ENCODE measurements at places on chromosomes 1 and 21.

DNA sequence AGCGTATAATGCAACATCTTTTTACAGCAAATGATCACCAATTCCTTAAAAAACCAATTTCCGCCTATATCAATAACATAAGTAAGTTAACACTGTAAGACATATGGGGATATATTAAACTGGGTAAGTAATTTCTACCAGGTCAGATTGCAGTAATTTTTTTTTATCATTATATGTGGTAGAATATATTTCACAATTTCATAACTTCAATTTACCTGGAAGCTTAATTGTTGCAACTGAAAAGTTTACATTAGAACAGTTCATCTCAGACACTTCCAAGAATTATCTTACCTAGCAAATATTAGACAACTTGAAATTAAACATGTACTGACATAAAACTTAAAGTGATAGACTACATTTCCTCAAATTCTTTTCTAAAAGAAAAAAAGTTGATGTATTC is 51.9 kb upstream of the ASPM start:
- DNase-seq: no peak

GRCh38 chr21:44297525-44298290 is 2.1 kb upstream of the PFKL start:
- peak; percentile 75 for DNase-seq

DNA sequence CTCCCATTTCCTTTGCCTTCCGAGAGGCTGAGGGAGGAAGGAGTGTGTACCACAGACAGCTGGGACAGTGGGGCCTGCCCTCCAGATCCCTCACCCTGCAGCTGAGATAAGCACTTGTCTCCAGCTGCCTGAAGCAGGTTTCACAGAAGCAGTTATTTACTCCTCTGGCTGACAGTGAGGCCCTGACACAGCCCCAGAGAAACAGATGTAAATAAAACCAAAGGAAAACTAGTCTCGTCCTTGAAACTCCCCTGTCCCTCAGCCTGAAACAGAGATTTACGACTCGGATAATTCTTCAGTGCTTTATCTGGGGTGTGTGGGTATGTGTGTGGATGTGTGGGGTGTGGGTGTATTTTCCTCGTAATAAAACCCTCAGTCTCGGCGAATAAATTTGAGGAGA is 181.1 kb downstream of the IGSF21 start:
- DNase-seq: no peak

GRCh38 chr1:198683449-198683848 is 44.6 kb downstream of the PTPRC start:
- DNase-seq: no peak

DNA sequence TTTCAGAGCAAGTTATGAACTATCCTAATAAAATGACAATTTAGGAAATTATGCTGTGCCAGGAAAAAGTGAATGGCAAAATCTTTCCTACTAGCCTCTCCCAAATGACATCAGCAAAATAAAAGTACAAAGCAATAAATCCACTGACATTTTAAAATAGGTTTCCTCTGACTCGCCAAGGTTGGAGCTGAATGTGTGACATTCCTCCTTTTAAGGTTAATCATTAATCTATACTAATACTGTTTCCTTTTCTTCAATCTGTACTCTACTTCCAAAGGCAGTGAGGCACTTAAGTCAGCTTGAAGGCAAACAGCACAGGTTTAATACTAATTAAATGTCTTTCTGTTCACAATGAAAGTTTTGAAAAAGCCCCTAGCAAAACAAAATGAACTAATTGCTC is 15.7 kb downstream of the RNF19B start:
- no peak for DNase-seq

GRCh38 chr21:44263768-44264167 is 2.1 kb upstream of the DNMT3L start:
- no peak for DNase-seq

DNA sequence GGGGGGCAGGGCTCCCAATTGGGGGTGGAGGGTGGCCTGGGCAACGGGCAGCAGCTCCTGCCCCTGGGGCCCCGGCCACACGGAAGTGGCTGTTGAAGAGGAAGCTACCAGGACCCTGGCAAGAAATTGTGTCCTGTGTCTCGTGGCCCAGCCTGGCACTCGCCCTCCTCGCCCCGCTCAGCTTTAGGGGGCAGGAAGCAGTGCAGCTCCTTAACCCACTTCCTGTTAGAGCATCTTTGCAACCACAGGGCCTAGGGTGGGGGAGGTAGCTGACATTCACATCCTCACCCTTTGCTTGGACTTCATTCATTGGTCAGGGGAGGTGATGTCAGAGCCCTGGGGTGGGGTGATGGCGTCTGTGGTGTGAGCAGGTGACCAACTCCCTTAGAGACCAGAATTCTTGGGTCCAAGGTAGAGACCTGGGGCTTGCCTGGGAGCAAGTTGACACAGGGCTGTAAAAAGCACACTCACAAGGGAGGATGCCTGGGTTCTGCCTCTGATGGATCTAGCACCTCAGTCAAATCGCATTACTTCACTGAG is at the start of gene ARHGAP30:
TSS of gene ARHGAP30 (minus strand) at position 161 of the 540 bp plus-strand sequence. CDS start 267 bp downstream, outside the sequence.
- no peak for DNase-seq

GRCh38 chr1:183872403-183872802 is 67.5 kb downstream of the RGL1 start:
- DNase-seq: no peak

DNA sequence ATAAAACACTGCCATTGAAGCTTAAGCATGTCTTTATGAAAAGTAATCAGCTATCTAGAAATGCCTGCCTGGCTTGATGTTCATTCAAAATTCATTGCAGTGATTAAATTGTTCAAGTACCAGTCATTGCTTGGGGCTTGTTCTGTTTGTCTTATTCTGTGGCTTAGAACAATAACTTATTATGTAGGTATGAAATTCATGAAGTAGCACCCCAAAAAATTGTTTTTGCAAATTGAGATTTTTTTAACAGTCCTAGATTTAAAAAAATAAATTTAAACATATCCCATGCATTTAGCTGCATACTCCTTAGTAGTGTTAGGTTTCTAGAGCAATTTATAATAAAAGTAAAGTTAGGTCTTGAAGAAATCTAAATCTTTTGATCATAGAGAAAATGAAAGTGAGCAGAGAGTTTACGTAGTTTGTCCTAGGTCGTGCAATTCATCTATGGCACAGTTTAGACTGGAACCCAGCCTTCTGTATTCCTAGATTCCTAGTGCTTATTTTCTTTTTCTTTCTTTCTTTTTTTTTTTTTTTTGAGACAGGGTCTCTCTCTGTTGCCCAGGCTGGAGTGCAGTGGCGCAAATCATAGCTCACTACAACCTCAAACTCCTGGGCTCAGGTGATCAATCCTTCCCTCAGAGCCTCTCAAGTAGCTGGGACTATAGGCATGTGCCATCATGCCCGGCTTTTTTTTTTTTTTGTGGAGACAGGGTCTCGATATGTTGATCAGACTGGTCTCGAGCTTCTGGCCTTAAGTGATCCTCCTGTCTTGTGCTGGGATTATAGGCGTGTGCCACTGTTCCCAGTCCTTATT is 9.3 kb downstream of the MIER1 start:
- no peak for DNase-seq

DNA sequence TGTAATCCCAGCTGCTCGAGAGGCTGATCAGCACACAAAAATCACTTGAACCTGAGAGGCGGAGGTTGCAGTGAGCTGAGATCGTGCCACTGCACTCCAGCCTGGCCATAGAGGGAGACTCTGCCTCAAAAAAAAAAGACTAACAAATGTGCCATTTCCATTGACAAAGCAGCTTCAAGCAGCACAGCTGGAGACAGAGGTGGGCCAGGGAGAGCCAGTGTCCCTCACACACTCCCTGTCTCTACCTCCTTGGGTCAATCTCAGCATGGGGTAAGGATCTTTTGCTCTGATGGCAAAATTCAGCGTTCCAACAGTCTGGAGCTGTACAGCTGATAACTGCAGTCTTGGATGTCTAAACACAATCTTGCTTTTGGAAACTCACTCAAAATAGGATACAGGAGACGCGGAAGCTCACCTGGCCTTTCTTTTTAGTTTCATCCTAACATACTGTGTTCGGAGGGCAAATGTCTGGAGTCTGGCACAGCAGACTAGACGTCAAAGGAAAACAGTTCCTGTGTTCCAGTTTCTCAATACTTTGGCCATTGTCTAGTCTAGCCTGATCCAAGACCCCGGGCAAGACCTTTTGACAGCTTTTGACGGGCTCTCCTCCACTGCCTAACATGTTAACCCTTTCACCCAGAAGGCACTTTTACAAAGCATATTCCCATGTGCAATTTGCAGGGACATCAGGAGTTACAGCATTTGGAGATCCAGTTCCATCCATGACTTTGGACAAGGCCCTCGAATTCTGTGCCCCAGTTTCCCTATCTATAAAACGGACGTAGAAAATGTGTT is 2.9 kb downstream of the RCC2 start:
- no peak for DNase-seq

DNA sequence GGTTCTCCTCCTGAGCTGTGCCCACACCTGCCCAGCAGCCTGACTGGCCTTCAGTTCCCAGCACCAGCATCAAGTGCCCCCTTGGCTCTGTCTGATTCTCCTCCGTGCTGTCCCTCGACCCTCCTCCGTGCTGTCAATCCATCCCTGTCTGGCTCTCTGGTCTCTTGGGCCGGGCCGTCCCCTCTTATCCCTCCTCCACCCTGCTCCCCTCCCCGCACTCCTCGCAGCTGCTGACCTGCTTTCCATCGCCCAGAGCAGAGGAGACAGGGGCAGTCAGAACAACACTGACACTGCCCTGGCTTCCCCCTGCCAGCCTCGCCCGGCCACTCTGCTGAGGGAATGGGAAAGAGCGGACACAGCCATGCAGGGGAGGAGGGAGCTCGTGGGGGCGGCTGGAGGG is 267.4 kb downstream of the CAMTA1 start:
- DNase-seq: no peak

DNA sequence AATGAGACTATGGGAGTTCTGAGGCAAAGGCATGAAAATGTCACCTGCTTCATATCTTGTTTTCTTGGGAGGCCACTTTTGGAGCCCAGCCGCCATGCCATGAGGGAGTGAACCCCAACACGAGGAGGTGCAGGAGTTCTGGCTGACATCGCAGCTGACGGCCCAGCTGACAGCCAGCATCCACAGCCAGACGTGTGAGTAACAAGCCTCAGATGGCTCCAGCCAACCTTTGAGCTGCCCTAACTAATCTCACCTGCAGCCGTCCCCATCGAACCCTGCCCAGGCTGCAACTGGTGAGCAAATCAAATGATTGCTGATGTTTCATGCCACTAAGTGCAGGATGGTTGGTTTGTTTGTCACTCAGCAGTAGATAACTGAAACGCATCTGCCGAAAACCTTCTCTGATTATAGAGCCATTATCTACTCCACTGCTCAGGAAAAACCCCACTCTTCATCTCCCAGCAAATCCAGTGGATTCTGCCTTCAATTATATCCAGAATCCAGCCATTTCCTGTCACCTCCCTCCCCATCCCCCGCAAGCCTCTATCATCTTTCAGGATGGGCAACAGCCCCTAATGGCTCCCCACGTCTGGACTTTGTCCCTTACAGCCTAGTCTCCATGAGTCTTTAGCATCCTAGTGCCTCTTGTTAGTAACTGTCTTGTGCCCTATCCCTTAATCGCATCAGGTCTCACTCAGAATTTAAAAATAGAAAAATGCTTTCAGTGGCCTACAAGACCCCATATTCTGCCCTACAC is 18.5 kb upstream of the RAB4A start:
- no peak for DNase-seq

DNA sequence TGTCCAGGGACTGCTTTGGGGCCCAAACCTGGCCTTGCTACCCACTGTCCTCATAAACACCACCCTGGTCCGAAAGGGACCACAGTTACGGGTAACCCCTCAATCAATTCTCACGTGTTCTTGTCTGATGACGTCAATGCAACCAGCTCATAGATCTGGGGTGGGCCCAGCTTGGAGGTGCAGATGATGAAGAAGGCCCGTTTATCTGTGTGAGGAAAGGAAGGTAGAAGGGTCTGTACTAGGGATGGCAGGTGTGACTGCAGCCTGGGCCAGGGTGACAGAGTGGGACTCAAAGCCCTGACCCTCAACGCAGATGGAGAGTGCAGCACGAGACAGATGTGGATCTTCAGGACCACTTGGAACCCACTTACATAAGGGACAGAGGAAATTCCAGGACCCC is 22.1 kb downstream of the LRRC71 start:
- DNase-seq: no peak

- peak; percentile 53 for DNase-seq
Measured at GRCh38 chr1:26602378-26602959, 72.9 kb downstream of the RPS6KA1 start.

DNA sequence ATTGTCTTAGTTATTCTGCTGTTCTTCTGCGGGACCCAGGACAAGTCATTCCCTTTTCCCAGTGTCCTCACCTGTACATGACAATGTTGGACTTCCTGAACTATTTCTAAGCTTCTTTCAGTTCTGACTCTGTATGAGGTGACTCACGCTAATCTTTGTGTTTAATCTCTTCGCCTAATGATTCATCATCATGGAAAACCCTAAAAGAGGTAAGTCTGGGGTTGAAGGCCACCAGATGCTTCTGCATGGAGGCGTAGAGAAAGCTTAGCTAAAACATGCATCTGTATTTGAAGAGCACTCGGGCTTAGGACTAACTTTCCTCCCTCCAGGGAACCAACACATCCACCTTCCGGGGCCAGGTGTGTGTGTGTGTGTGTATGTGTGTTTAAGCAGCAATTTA is 7.4 kb downstream of the SPRR5 start:
- no peak for DNase-seq

DNA sequence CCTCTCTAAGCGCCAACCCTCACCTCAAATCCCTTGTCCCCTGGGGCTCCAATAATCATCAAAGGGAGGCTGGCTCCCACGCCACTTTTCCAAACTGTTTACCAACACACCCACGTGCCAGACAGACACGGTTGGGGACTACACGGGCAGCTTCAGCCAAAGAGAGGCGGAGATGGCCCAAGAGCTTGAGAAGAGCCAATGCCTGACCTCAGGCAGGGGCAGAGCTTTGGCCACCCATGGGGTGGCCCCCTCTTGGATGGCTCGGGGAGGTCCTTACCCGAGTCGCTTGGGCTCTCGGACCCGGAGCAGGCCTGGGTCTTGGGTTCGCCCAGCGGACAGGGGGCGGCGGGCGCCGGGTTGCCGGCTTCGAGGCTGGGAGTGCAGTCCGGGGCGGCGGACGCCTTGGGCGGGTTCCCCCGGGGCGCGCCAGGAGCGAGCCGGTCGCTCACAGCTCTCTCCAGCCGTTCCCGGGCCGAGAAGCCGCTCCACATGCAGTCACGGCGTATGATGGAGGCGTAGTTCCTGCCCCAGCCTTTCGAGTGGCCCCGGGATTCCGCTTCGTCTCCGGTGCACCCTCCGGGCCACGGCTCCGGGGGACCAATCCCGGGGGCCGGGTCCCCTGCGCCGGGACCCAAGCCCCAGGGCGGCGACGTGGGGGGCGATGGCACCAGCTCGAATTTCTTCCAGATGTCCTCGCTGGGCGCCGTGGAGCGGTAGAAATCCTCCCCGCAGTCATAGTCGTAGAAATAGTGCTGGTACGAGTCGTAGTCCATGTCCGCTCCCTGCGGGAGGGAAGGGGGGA is 854 bp downstream of the MYCL start:
- no peak for DNase-seq

- no peak for DNase-seq
Measured at GRCh38 chr21:14838400-14838799, 226.4 kb downstream of the NRIP1 start.

GRCh38 chr21:42846221-42846620 is 33.1 kb downstream of the WDR4 start:
- no peak for DNase-seq

GRCh38 chr1:28032281-28032680 is 56.1 kb downstream of the EYA3 start:
- no peak for DNase-seq
